Kidney (tissue), 22 donors: ENCODE measurements at places on chromosomes 5 and 9. TPM values are rescaled to one million over a fixed set of nuclear protein-coding genes. Genes with fewer than 3 reads are reported as not detected.
A peak's percentile ranks its signal among the peaks of the same experiment; 100 is the strongest.

The SLU7 gene
- polyA plus RNA-seq: 41.7 TPM

- no peak for DNase-seq
These were observed 352.4 kb downstream of the CETN3 start for GRCh38 chr5:90056911-90057705.

The FAM163B gene
- not detected for polyA plus RNA-seq

- DNase-seq: no peak
These were observed 172.4 kb downstream of the NTRK2 start for GRCh38 chr9:84841931-84842330.

DNA sequence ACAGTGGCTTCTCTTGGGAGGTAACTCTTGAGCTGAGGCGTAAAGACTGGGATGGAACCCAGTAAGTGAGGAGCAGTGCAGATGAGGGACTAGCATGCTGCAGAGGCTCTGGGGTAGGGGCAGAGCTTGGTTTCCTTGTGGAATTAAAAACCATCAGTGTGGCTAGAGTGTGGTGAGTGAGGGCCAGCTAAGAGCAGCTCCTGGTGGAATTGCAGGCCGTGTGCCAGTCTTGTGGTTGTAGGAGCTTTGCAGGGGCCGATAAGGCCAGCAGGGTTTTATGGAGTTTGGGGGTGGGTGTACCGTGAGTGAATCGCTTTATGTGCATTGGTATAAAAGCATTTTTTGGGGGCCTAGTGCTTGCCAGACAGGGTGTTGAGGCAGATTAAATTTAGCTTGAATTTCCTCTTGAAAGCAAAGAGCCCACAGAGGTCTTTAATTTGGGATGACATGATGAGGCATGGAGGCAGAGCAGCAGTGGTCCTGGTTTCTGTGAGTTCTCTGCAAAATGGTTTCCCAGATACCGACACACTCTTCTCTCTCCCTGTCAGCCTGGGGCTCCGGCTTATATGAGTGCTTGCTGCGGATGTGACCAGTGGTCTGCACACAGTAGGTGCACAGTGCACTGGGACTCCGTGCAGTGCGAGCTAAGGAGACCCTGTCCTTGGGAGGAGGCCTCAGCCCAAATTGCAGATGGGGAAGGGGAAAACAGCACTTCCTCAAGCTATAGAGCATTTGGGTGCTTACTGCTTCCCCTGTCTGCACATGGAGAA, 176.4 kb upstream of the PITX1 start:
- DNase-seq: peak; percentile 54

- DNase-seq: no peak
These were observed 63.3 kb upstream of the GABRP start for GRCh38 chr5:170720179-170720578.

- peak; percentile 55 for DNase-seq
These were observed 175.6 kb downstream of the HSD17B3 start for GRCh38 chr9:96126321-96126881.

DNA sequence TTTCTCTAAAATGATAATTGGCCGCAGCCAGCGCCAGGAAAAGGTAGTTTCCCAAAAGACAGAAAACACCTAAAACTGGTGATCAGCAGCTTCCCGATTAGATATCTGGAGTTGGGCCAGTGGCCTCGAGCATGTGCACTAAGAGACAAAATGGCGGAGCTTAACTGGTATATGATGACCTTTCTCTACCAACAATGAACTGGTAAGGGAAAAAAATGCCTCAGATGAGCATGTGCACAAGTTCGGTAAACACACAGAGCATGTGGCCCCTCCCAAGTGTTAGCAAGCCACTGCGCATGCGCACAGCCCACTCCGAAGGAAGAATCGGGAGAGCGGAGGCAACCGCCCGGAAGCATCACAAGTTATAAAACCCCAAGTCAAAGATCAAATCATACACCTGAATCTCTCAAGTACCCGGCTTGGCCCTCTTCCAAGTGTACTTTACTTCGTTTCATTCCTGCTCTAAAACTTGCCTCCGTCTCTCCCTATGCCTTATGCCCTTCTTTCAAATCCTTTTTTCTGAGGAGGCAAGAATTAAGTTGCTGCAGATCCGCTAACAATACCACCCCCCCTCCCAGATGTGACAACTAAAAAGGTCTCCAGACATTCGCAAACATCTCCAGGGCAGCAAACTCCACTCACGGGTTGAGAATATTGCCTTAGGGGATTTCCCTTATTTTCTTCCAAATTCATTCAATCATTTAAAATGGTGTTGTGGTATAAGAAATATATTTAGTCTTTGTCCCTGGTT, 15.0 kb upstream of the PTBP3 start:
- DNase-seq: peak; percentile 88

The TRPM3 gene
- 8.8 TPM for polyA plus RNA-seq

- DNase-seq: no peak
These were observed 928.9 kb upstream of the C9orf72 start for GRCh38 chr9:28502189-28502588.

DNA sequence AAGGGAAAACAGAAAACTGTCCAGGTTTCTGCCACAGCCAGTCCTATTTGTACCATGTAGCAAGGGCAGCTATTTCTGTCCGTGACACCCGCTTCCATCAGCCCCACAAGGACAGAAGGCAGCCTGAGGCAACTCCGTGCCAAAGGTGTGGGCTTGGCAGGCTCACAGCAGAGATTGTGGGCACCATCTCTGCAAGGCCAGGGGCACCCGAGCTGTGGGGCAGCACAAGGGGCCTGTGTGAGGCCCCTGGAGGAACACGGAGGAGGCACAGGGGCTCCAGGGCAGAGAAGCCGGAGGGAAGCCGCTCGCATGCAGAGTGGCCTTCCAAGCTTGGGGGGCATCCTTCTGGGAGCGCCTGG, 43.5 kb downstream of the COL23A1 start:
- DNase-seq: no peak

- DNase-seq: no peak
These were observed 124.3 kb downstream of the TTC39B start for GRCh38 chr9:15182730-15183129.

The IL3 gene
- not detected for polyA plus RNA-seq

DNA sequence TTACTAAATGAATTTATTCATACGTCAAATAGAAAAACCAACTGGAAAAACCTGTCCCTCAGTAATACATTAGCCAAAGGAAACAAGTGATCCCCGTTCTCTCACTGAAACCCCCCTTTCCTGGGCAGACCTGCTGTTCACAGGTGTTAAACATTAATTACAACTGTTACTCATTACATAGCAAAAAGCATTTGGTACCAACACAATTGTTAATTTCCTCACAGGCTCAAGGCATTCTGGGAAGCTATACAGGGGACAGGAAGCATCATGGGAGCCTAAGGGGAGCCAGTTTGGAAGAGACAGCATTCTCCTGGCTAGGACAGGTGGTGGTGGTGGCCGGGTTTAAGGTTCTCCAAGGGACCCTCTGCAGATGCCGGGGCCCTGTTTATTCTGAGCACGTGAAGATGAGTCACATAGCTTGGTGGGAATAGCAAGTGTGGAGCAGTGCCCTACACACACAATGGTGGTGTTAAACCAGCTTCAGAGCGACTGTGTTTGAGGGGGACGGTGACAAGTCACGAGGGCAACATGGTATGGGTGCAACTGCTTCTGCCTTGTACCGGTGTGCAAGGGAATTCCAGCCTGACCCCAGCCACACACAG, 62.6 kb upstream of the SLC25A51 start:
- DNase-seq: peak; percentile 56

The GDA gene
- polyA plus RNA-seq: 88.1 TPM

- no peak for DNase-seq
These were observed 606 bp downstream of the EEIG1 start for GRCh38 chr9:127980060-127980705.

The TMOD1 gene
- polyA plus RNA-seq: 8.1 TPM

- no peak for DNase-seq
These were observed 446.1 kb downstream of the PRELID2 start for GRCh38 chr5:145389047-145389446.

The TTC16 gene
- 0.32 TPM for polyA plus RNA-seq

- DNase-seq: no peak
These were observed 47.7 kb downstream of the FNIP1 start for GRCh38 chr5:131749138-131749537.

DNA sequence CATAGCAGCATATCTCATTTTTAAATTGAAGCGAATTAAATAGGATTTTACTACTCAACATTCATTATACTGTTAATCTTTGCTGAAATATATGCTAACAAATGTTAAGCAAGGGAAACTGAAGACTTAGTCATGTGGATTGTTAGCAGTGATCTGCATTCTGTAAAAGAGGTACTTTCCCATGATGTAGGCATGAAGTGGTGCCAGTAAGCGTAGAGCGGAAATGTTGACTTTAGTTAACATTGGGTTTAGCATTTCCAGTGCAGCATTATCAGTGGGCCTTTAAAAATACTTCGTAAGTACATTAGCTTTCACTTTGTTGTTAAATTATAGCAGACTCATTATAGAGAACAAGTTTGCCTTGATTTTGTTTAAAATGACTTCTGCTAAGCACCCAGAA, 130.3 kb downstream of the CDC42SE2 start:
- no peak for DNase-seq

DNA sequence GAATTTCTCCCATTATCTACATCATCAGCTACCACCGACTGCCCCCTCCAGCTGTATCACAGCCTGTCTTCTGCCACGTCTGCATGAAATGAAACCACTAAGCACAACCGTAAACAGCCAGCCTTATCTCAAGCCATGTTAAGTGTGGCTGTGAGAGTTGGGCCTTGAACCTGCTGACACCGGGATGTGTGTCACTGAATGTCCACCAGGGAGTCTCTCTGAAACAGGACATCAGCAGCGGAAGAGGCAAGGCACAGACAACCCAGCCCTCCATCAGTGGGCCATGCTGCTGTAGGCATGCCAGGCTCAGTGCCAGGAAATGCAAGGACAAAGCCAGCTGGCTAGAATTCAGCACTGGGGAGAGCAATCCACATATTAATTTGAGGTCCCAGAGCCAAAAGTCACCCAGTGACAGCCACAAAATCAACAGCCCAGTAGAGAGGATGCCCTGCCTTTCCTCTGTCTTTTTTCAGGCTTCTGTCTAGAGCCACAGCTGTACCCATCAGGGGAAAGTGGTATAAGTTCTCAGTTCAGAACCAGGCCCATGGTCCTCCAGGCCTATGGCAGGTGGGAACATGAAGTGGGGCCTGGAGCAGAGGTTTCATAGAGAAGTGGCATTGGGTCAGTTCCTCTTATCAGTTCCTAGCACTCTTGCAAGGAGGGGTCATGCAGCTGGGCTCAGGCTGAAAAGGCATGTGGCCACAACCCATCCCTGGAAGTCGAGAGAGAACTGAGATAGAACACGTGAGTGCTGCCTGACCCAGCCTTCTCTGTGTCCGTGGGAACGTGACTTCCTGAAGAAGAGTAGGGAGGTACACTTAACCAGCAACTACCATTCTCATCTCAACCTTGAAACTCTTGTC, 199.4 kb downstream of the ESM1 start:
- peak; percentile 71 for DNase-seq

GRCh38 chr5:93151121-93151520, 429.9 kb downstream of the NR2F1-AS1 start:
- no peak for DNase-seq

DNA sequence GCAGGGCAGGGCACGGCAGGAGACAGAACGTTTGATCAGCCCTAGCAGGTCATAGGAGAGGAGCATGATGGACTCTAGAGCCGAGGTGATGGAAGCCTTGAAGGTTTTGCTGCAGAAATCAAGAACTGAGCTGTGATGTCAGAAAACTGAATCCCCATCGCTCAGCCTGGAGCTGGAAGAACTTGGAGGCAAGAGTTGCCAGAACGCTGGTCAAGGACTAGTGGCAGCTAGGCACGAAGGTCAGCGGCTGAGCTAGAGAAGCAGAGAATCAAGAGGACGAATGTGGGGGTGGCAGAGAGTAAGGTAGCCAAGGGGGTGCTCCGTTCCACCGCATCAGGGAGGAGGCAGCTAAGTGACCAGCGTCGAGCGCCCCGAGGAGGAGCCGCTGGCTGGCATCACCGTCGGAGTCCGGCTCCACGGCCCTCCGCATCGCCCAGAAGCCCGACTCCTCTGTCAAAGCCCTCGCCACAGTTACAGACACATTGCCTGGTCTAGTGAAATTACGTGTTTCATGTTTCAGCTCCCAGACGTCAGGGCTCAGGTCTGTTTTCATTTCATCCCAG, 1.2 kb upstream of the GALNT10 start:
- DNase-seq: peak; percentile 55

The PCDHB7 gene
- polyA plus RNA-seq: 0.97 TPM

DNA sequence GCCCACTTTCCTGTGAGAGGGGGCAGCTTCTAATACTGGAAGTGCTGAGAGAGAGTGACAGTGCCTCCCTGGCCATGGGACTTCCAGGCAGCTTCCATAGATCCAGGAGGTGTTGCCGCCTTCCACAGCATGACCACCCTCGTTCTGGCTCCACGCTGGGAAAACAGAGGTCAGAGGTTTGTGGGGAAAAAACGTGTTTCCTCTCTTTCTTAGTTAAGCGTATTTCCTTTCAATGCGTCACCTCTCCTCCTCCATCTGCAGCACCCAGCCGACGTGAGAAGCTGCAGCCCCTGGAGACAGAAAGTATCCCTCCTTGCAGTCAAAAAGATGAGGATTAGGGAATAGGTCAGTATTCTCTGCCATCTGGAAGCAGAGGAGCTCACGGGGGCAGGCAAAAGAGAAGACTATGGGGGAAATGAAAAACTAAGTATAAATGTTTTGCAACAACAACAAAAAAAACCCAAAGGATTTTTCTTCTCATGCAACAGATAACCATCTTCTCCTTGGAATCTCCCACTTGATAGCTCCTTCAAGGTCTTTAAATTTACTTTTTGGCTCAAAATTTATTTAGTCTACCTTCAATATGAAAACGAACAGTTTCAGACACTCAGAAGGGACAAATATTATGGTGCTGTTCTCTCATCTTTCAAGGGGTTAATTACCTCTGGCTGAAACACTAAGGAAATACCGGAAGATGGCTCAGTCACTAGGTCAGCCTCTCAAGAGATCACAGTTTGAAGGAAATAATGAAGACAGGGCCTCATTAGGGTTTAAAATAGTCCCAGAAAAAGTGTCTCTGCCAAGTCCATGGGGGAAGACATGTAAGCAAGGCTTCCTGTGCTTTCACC, 38.0 kb downstream of the MTMR12 start:
- DNase-seq: peak; percentile 44

- DNase-seq: no peak
These were observed 9.7 kb downstream of the SCAI start for GRCh38 chr9:125133403-125134329.

The MZB1 gene
- polyA plus RNA-seq: 1.2 TPM

DNA sequence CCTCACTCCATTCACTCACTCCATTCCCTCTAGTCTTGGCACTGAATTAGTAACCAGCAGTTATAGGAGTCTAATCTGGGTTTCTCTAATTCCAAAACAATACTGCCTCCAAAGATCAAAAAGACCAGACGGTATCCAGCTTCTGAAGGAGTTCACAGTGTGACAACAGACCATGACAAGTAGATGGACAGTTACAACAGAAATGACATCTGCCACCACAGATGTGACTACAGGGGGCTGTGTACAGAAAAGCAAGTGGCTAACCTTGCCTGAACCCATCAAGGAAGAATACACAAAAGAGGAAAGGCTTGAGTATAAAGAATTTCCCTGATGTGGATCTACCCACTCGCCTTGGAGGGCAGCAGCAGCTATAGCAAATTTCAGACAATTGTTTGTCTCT, 112.4 kb downstream of the ACTL7B start:
- no peak for DNase-seq
